ENCODE measurements at places on chromosomes 16 and 17. TPM values are rescaled to one million over a fixed set of nuclear protein-coding genes. Genes with fewer than 3 reads are reported as not detected.

CTRB1 gene
- total RNA-seq: 2.7 TPM

GJC1 gene
- total RNA-seq: 7.9 TPM

RECQL5 gene
- 35.2 TPM for total RNA-seq

HSF4 gene
- total RNA-seq: 123 TPM

ALDH3A1 gene
- 0.76 TPM for total RNA-seq

P3H4 gene
- total RNA-seq: 12.8 TPM

SLC13A2 gene
- not detected for total RNA-seq

RGS11 gene
- 48.9 TPM for total RNA-seq

GRCh38 chr17:4648741-4649140 lies 7.3 kb upstream of the ALOX15 start:
- peak; percentile 9 for DNase-seq

GRCh38 chr16:17432901-17433576 lies 37.7 kb downstream of the XYLT1 start:
- DNase-seq: no peak

GRCh38 chr17:33052856-33053255 lies 61.2 kb downstream of the SPACA3 start:
- DNase-seq: no peak

DNA sequence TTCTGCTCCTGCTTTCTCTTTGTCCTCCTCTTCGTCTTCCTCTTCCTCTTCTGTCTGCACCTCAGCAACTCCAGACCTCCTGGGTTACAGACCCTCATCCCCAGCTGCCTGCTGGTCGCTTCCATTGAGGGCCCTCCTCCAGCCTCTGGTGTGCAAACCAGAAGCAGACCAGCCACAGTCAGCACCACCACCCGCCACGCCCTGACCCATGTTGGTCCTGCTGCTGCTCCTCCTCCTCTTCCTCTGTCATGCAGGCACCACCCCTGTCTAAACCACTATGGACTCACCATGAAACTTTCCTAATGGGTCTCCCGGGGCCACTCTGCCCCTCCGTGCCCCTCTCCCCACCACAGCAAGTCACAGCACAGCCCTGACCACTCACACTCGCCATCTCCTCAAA lies 11.4 kb upstream of the OGFOD3 start:
- DNase-seq: no peak

- no peak for DNase-seq
These were observed 35.0 kb upstream of the MRC2 start for GRCh38 chr17:62592341-62593099.

GRCh38 chr16:49503256-49504022 lies 129.8 kb downstream of the C16orf78 start:
- DNase-seq: peak; percentile 47

GRCh38 chr16:88170528-88170991 lies 212.2 kb upstream of the ZNF469 start:
- peak; percentile 27 for DNase-seq

DNA sequence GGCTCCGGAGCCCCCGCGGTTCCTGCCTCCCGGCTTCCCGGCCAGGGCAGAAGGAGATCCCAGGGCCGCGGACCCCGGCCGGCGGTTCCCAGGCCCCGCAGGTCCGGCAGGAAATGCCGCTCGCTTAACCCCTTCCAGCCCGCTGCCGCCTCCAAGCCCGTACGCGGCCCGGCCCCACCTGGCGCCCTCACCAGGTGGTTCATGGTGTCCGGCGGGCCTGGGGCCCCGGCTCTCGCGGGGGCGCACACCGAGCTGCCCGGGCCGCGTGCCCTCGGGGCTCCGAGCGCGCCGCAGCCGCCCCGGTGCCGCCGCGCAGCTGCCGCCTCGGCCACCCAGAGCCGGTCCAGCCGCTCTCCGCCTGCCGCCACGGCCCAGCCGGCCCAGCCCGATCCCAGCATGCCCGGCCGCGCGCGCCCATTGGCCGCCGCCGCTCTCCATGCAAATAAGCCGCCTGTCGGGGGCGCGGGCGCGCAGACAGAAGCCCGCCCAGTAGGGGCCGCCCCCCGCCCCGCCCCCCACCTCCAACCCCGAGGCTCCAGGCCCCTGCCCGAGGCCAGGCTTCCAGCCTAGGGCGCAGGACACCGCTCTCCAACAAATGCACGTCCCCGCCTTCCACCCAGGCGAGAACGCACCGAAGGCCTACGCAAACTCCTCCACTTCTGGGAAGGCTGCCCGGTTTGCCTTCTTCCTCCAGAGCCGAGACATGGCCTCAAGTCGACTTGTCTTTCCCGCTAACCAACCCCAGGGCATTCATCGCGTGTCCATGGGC lies at the start of gene BCAR1:
Gene BCAR1, minus strand, starts transcription at position 345 of the 769 bp plus-strand sequence. Its CDS starts 142 bp downstream, at position 203.
- peak; percentile 91 for DNase-seq

DNA sequence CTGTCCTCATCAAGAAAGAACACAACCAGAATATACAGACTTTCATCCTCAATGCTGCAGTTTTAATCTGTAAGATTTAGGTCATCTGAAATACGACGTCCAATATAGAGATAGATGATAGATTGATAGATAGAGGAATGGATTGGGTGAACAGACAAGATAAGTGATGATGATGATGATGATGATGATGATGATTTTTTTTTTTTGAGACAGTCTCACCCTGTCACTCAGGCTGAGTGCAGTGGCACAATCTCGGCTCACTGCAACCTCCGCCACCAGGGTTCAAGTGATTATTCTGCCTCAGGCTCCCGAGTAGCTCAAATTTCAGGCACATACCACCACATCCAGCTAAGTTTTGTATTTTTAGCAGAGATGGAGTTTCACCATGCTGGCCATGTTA lies 56.3 kb upstream of the ADAMTS18 start:
- no peak for DNase-seq

- DNase-seq: peak; percentile 65
These were observed 2.0 kb downstream of the DNAI2 start for GRCh38 chr17:74276051-74276476.

DNA sequence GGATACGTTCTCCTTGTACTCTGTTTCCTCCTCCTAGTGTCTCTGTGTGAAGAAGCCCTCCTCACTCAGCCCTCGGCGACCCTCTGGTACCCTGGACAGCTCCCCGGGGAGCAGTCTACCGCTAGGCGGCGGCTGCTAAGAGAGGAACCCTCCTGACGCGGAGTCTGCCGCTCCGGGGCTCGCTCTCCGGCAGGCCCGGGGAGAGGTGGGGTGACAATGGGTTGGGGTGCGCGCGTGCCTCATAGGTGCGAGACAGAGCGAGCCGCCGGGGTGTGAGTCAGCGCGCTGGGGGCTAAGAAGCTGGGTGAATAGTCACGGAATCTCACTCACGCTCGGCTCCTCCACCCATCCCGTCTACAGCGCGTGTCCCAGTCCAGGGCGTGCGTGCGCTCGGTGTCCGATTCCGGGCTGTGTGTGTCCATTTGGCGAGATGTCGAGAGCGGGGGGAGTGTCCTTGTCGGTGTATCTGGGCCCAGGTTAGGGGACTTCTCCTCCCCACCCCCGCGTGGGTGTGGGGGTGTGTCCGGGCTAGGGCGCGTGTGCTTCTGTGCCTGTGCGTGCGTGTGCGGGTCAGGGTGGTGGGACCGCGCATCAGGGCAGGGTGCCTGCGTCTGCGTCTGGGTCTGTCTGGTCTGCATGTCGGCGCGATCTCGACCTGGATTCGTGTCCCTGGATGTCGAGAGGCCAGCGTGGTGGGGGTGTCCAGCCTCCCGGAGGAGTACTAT lies 577 bp upstream of the HS3ST2 start:
- DNase-seq: peak; percentile 58

DNA sequence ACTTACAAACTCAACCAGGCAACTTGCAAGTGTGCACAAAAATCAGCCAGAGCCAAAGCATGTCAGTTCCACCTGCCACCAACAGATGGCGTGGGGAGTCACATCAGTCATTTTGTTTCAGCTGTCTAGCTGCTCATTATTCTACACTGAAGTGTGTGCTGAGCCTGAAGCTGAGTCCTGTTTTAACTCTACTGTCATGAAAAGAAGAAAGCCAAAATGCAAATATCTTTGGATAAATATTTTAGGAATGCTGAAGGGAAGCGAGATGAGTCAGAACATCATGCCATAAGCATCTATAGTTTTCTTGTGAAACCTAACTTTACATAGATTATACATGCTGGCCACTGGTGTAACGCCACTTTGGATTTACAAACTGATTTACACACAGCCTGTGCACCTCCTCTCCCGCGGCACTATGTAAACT lies 172.6 kb downstream of the CDK5R1 start:
- peak; percentile 78 for DNase-seq

- DNase-seq: no peak
These were observed 9.0 kb upstream of the MMP2 start for GRCh38 chr16:55469821-55470532.

DNA sequence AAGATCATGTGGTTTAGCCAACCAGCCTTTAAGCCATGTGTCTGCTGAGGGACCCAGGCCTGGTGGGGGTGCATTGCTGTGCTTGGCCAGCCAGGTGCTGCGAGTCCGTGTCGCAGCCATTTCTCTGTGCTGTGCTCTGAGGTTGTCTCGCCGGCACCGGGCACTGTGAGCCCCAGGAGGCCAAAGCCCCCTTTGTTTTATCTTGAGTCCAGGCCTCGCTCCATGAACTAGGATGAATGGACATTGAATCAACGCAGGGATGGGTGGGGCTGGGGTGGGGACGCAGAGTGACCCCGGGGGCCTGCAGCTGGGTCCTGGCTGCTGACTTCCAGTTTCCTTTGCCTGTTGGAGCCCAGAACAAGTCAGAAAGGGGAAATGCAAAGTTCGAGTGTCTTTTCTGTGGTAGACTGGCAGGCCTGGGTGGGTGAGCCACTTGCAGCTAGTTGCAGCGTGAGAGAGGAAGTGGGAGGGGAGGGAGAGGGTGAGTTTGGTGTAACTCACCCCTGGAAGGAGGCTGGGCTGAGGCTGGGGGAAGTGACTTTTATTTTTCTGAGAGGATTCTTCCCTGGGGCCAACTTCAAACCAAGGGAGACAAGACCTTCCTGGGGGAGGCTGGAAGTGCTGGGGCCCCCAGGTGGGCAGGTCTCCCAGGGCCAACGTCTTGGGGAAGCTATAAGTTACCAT lies 324.7 kb downstream of the SEC14L1 start:
- peak; percentile 77 for DNase-seq

DNA sequence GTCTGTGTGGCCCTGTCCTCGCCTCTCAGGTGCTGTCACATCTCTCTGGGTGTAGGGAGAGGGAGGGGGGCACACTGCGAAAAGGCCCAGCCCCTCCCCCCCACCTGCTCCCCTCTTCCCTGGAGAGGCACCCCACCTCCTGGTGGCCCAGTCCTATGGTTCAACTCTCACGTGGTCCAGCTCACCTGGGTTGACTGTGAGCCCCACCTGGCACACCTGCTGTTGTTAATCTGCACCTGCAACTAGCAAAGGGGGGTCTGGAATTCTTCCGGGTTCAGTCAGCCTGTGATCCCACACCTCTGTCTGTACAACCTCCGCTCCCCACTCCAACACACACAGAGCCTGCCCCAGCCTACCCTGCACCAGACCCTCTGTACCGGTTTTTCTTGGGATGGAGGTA lies 2.0 kb upstream of the SYNGR2 start:
- no peak for DNase-seq

- DNase-seq: peak; percentile 65
These were observed 46.4 kb downstream of the LDHD start for GRCh38 chr16:75070012-75070841.

DNA sequence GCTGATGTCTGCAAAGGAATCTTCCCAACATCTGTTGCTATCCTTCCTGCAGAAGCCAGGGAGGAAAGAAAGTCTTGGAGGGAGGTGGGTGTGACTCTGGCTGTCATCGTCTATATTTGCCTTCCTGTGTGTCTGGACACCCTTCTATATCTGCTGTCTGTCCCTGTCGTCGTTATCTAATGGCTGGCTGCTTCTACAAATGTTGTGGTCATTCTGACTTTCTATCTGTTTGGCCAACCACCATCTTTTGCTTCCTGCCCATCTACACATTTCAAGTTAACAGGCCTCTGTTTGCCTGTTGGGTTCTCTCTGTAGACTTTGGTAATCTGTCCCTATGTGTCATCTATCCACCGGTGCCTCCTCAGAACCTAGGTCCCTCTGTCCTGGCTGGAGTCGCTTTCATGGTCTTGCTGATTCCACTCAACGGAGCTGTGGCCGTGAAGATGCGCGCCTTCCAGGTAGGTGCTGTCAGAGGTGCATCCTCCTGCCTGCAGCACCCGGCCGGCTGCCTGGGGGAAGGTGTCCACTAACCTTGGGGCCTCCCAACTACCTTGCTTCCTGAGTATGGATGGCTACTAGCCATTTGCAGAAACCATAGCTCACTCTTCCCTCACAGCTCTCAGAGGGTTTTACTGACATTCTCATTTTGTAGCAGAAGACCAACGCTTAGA lies 30.2 kb downstream of the ABCC3 start:
- no peak for DNase-seq

- no peak for DNase-seq
These were observed 737.7 kb upstream of the SOX9 start for GRCh38 chr17:71383091-71383490.

DNA sequence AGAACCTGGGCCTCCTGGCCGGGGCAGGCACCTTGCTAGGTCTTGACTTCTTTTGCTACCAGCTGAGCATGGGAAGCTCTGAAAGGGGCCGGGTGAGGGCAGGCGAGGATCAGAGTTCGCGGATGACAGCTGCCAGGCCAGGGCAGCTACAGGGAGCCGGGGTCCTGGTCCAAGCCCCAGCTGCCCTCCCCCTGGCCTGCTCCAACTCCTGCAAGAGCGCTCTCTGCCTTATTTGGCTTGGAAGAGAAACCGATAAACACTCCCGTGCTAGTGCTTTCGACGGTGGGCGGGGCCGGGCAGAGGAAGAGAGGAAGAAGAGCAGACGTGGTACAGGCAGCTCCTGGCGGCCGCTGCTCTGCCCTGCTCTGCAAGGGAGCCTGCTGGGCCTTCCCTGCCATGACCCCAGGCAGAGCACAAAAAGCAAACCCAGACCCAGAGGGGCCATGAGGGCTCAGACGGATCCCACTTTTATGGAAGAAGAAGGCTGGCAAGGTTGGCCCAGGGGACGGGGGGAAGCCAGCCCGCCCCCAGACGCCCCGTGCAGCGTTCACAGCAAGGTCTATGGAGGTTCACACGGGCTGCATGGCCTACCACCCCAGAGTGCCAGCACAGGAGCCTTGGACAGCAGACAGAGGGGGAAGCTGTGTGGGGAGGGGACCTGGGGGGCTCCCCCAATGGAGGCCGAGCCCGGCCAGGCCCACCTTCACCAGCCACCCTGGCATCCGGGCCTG lies 25.6 kb downstream of the PIEZO1 start:
- no peak for DNase-seq

Measured in sciatic nerve (tissue), 2 donors.